ENCODE measurements at places on chromosomes 4 and X.

DNA sequence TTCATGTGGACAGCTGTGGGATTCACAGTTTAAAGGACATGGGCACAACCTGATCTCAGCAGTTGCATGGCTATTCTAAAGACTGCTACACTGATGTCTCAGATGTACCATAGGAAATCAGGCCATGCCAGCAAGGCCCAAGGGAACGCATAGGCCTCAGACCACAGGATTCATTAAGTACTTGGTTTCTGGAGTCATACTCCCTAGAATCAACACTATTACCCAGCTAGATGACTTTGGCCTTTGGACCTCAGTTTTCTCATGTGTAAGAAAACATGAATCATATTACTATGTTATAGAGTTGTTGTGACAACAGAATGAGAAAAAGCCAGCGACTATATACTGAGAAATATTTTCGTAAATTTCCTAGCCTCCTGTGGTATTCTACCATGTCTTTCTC is 67.9 kb downstream of the NHS start:
- no peak for DNase-seq

DNA sequence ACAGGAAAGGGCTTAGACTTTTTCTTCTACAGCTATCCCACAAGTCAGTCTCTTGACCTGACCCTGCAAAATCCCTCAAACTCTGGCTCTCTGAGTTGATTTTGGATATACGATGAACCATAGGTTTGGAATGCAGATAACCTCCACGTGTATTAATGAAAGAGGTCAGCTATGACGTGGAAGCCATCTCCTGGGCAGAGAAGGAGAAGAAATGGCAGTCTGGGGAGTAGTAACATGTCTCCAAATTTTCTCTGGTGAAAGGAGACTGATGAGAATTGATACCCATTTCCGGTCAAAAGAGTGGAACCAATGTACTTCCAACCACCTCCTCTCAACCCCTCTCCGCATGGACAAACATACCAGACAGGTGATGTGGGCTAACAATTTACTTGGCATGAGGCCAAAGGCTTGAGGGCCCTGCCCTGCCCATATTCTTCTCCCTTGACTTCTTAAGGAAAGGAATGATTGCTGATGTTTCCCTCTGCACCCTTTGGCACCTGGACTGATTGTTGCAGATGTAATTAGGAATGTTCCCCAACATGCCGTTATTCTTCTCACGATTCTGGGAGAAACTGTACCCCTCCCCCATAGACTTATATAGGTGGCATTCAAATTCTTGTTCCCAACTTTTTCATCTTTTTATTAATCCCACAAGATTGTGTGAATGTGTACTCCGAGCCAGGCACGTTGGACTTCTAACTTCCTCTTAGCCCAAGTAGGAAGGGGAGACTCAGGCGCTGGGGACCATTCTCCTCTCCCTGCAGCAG is 580 bp upstream of the PLS3 start:
- no peak for DNase-seq

GRCh38 chr4:184317234-184317918 is 99.7 kb upstream of the ENPP6 start:
- DNase-seq: no peak

DNA sequence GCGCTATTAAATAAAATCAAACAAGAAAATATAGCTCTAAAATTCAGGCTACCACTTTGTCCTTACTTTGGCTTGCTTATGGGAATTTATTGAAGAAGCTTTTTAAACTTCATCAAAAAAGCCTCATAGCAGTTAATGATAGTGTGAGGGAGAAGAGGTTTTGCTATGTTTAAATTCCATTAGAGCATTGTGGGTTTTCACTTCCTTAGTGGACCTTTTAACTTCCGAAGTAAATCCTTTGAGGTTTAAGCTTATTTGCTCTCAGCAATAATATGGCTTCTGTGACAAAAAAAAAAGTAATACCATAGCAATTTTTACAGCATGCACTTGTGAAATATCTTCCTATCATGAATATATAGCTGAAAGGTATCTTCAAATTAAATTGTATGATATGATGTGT is 120.2 kb upstream of the NDST4 start:
- no peak for DNase-seq

GRCh38 chrX:111854556-111855490 is 21.2 kb upstream of the TRPC5OS start:
- no peak for DNase-seq

DNA sequence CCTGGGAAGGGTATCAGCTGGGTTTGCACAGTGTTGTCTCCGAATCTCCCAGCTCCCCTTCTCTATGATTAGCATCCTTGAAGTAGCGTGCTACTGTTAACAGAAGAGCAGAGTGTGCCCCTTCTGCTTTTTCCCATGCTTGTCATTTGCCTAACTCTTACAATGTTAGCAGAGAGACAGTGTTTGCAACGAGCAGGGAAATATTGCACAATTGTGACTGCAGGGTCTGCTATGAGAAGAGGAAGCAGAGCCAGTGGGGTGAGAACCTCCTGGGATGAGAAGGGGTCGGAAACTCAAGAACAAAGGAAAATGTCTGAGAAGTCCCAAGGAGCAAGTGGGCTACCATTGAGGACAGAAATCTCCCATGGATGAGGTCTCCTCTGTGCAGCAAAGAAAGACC is 7.8 kb upstream of the CHRNA9 start:
- DNase-seq: no peak

DNA sequence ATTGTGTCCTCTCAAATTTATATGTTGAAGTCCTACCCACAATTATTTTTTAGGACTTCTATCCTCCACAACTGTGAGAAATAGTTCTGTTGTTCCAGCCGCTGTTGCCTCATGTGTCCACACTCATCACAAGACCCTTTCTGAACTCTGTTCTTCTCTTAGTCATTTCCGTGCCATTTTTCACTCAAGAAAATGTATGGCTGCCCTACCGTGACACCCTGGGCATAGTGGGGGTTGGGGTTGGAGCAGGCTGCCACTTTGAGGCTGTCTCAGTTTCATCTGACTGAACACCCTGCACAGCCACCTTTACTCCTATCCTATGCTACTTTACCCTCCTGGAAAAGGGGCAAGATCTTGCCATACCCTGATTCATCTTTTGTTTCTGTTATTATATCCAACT is 319.1 kb downstream of the TENM3 start:
- DNase-seq: no peak

GRCh38 chr4:144499777-144500176 is 146.2 kb upstream of the HHIP start:
- DNase-seq: no peak

GRCh38 chrX:146056511-146057081 is 239.0 kb downstream of the SLITRK2 start:
- DNase-seq: no peak

DNA sequence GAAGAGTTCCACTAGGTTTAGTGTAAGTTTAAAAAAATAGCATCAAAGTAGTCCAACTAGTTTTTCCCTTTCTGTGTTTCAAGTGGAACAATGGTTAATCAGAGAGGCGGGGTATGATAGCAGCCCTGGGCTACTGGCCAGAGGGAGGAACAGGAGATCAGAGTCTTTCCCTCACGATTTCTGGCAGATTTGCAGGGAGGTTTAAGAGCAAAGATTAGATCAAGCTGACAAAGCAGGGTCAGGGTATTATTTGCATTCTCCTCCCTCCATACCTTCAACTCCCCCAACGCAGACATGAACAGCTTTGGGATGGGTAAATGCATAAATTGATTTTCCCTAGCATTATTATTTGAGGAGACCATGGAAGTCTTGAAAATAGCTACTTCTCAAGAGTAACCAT is 277.6 kb upstream of the DIAPH2 start:
- DNase-seq: no peak

DNA sequence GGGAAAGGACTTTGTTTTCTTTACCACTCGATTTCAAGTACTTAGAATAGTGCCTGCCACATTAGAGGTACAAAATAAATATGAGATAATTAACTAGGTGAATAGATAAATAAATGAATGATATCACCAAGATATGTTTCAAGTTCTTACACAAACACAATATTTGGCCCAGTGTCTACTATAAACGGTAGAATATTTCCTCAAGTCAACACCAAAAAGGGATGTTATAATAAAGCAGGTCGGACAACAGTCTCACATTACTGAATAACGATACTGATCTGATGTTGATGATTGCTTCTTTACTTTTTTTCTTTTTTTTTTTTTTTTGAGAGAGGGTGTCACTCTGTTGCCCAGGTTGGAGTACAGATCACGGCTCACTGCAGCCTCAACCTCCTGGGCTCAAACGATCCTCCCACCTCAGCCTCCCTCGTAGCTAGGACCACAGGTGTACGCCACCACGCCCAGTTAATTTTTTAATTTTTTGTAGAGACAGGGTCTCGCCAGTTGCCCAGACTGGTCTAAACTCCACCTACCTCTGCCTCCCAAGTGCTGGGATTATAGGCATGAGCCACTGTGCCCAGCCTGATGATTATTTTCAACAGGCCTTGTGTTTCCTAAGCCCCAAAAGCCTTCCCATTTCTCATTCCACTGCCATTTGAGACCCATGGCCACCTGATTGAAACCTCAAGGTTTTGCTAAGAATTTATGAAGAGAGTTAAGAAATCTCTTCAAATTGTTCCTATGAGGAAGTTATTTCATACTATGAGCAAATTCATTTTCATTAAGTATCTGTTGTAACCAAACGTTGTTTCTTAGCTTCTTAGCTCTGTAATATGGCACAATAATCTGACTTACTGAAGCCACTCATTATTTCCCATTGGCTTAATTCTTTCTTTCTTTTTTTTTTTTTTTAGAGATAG is 2.3 kb downstream of the MANBA start:
- DNase-seq: peak; percentile 33

GRCh38 chr4:19947349-19947748 is 304.4 kb upstream of the SLIT2 start:
- DNase-seq: no peak

DNA sequence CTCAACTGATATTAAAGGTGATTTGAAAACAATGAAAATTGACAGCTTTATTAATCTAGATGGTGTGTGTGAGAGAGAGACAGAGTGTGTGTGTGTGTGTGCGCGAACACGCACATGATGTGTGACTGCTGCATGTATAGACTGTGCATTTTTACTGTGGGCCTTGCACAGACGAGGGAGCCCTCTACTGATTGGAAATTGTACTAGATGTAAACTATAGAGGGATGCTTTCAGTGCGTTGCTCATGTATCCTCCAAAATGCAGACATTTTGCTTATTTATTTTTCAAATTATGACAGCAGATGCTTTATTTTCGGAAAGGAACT is 168.4 kb upstream of the GK2 start:
- no peak for DNase-seq

- DNase-seq: no peak
Observed at GRCh38 chr4:8255698-8256441, 13.7 kb upstream of the HTRA3 start.

DNA sequence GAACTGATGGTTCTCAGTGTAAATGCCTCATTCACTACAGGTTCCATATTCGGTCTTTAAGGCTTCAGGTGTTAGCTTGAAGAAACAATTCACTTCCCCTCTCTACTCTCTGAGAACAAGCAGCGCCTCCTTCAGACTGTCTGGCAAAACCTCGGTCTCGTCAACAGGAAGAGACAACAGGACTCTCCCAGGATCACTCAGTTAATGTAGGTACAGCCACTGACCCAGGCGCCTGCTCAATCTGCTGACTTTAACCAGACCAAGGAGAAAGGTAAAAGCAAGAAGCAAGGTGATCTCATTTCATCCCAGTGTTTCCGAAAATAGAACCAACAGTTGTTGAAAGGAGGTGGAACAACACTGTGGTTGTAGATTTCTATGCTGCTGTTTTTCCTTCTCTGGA is 102.2 kb downstream of the SLC2A9 start:
- no peak for DNase-seq

- DNase-seq: no peak
Observed at GRCh38 chrX:144042271-144042670, 158.4 kb downstream of the UBE2NL start.

GRCh38 chr4:159269116-159269515 is 166.2 kb downstream of the RAPGEF2 start:
- DNase-seq: no peak

DNA sequence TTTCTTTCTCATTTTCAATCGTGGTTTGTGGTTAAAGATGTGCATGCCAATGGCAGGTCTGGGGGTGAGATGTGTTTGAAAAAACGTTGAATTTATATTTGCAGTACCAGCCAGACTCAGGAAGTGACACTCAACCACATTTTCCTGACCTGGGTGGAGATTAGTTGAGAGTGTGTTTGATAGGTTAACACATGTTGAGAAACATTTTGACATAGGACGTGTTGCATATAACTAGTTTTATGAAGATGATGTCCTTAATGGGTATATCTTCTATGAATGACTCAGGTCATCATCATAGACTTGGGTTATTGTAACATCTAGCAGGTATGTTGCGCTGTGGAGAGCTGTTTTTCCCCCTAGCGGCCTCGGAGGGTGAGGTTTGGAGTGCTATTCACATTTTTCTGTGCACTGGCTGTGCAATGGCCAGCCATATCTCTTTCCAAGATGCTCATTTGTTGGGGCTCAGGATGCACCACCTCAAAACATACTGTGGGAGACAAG is 21.7 kb upstream of the CD38 start:
- no peak for DNase-seq

DNA sequence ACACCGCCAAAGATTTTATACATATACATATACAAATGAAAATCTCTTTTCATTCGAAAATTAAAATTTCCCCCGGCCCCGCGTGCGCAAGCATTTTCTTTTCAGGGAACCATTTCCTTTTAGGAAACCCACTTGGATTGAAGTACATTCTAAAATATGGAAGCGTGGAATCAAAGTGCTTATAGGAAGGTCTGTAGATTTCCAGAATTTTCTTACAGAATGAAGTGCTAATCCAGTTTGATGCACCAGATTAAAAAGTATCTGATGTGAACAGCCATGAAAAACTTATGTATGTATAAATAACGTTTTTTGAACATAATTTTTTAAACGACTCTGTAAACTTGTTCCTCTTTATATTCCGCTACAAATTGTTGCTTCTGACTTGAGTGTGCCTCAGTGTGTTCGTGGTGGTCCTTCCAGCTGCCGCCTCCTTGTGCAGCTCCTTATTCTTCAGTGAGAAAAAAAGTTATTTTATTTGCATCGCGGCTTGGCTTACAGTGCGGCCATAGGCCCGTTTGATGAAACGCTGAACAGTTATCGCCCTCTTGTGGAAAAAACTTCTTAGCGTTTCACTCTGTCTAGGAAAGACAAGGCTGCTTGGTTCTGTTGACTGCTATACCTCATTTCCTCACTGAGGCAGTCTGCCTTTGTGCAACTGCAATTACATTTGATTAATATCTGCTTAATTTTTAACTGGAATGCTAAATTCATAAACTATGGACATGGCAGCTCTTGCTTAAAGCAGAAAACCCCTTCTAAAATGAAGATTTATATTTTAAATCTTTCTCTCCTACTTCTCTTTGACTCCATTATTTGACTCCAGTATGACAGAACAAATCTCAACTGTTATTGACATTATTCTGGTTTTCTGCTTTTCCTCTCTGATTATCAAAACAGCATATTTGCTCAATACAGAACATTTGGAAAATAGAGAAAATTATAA is 4.7 kb upstream of the NKX6-1 start:
- DNase-seq: peak; percentile 10

- no peak for DNase-seq
Observed at GRCh38 chr4:81746071-81746470, 274.4 kb upstream of the RASGEF1B start.

- no peak for DNase-seq
Observed at GRCh38 chr4:95596676-95597075, 47.9 kb upstream of the UNC5C start.
